ENCODE measurements at places on chromosomes 2 and 18.

DNA sequence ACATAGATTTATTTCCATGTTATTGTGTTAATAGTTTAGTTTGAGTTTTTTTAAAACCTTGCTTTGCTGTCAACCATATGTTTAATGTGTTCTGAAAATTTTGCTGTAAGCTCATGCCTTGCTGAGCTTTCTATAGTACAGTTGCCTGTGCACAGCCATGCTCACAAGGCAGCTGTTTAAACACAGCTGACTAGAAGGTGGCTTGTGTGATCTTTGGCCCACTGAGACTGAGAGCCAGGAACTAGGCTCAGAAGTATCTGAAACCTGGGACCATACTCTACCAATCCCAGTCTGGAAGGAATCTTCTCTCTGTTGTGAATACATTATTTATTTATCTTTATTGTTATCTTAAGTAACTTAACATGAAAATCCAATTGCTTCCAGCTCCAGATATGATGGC is 350.5 kb downstream of the KIAA1328 start:
- DNase-seq = no peak

GRCh38 chr18:67133669-67134068 is 382.9 kb downstream of the DSEL start:
- DNase-seq = no peak

DNA sequence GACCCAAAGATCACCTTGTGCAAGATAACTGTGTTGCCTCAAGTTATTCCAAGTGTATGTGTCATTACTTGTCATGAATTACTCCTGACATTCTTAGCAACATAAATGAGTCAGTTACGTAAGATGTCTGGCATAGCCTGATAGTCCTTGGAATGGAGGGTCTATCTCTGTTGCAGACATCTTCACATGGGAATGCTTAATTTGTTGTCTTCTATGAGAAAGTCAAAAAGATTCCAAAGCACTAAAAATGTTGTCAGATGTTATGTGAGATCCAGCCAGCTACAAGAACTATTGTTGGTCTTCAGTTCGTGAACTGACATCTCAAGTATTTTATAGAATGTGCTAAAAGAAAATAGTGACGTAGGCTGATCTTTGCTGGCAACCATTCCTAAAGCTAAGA is 178.2 kb upstream of the RASGRP3 start:
- DNase-seq = no peak

- DNase-seq = no peak
Observed at GRCh38 chr18:9987345-9987744, 73.5 kb downstream of the VAPA start.

DNA sequence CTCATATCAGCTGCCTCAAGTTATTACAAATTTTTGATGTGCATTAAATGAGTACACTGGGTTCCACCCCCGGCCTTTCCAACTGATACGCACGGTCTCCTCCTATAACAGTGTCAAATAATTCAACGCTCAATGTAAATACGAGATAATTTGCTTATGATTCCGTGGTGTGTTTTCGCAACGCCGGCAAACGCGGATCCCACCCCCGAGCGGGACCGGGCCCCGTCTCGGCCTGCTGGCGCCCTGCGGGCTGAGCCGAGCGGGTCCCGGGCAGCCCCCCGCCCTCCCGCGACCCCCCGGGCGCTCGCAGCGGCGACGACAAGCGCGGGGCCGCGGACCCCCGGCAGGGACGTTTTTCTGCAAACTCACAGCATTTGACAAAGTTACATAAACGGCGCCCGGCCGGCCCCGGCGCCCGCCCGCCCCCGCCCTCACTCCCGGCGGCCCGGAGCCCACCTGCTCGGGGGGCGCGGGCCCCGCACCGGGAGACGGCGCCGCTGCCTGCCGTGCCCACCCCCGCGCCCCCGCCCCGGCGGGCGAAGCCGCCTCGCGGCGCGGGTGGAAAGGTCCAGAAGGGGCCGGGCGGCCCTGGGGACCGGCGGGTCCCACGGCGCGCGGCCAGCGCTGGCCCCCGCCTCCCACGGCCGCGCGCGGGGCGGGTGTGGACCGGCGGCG is 762 bp downstream of the HDAC4 start:
- DNase-seq = no peak

GRCh38 chr2:178301649-178302238 is 107.4 kb downstream of the OSBPL6 start:
- DNase-seq = no peak

- no peak for DNase-seq
Observed at GRCh38 chr2:235195921-235196320, 244.1 kb downstream of the SH3BP4 start.

DNA sequence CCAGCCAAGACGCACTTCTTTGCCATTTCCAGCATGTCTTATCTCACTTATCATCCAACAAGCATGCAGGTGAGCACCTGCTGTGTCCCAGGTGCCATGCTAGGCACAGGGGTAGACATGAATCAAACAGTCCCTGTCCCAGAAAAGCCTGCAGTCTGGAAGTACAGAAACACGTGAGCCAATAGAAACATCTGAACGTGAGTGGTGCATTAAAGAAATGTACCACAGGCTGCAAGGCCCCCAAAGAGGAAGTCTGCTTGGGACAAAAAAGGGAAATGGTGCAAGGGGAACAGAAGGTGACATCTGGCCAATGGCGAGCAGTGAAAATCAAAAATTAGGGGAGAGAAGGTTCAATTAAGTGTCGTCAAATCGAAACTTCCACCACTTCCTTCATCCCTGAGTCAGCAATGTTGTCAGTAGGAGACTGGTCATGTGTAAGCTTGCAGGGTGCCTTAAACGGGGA is 17.6 kb upstream of the TMEM247 start:
- DNase-seq = no peak

- DNase-seq = no peak
Observed at GRCh38 chr2:57105694-57106093, 921.9 kb downstream of the CCDC85A start.

GRCh38 chr2:172709566-172710291 is 25.9 kb upstream of the RAPGEF4 start:
- no peak for DNase-seq

GRCh38 chr2:222311319-222311977 is 12.7 kb upstream of the PAX3 start:
- no peak for DNase-seq

DNA sequence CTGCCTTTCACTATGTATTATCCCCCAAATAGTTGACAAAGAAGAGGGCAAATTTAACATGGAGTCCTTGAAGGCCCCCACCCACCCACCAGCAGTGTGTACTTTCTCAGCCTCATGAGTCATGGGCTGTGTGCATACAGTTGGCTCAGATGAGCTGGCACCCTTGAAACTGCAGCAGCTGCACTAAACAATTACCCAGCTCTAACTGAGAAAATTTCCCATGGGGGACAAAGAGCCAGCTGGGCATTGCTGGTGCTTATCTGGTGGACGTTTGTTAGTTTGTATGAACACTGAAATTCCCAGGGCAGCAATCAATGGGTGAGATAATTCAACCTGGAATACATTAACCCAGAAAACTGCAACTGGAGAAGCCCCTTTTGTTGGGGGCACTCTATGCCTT is 131.7 kb downstream of the GCA start:
- DNase-seq = no peak

GRCh38 chr18:74303936-74304335 is 11.7 kb upstream of the C18orf63 start:
- DNase-seq = no peak

All from AG09309 (cell line).